ENCODE measurements at places on chromosomes 5 and 9.

- peak; percentile 42 for DNase-seq
Measured at GRCh38 chr5:10756549-10756948, 4.5 kb downstream of the DAP start.

GRCh38 chr5:158741296-158741695 is 358.4 kb downstream of the EBF1 start:
- no peak for DNase-seq

- no peak for DNase-seq
Measured at GRCh38 chr5:94017579-94017978, 276.2 kb upstream of the POU5F2 start.

GRCh38 chr5:66894480-66895240 is 298.5 kb downstream of the MAST4 start:
- no peak for DNase-seq

DNA sequence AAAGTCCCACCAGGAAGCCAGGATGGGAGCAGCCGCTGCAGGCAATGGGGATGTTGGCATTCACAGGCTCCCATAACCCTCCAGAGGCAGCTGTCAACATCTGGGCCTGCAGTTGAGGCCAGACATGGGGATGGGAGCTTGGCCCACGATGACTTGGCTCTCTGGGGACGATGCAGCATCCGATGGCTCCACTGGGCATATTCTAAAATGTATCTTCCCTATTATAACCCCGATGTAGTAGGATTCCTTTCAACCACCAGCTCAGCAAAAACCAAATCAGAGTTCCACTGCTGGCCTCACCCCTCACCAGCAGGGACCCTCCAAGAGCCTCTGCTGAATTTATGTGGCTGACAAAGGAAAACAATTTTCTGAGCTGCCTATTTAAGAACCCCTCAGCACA is 7.1 kb downstream of the SPRY4 start:
- DNase-seq: no peak

DNA sequence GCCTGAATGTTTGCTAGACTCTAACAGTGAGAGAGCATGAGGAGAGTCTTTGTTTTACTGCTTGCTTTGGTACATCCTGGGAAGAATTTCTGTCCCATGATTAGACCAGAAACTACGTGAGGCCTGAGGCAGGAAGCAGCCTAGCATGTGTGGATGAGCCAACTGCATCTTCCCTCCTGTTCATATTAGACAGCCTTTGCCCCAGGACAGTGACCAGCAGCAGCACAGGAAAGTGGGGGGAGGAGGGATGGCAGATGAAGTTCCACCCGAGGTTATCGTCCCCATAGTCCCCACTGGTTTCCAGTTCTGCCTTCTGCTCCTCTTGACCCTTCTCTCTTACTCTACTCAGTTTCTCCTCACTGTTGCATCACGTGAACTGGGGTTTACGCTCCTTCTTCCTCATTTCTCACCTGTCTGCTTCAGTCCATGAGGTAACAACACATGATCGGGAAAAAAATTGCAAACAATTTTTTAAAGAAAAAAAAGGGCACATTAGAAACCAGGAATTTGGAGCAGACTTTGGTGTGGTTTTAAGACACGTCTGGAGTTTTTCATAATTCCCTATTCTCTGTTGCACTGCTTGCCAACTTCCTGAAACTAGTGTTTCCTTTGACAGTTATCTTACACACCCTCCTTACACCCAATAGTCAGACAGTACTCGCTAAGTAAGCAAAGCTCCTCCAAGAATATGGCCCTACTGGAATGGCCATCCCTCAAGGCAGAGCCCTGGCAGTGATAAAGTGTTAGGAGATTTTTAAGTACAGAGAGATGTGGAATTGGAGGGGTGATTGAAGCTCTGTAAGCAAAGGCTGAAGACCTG is 84.1 kb downstream of the SNX18 start:
- DNase-seq: no peak

GRCh38 chr9:79857188-79857587 is 285.4 kb downstream of the TLE4 start:
- DNase-seq: no peak

DNA sequence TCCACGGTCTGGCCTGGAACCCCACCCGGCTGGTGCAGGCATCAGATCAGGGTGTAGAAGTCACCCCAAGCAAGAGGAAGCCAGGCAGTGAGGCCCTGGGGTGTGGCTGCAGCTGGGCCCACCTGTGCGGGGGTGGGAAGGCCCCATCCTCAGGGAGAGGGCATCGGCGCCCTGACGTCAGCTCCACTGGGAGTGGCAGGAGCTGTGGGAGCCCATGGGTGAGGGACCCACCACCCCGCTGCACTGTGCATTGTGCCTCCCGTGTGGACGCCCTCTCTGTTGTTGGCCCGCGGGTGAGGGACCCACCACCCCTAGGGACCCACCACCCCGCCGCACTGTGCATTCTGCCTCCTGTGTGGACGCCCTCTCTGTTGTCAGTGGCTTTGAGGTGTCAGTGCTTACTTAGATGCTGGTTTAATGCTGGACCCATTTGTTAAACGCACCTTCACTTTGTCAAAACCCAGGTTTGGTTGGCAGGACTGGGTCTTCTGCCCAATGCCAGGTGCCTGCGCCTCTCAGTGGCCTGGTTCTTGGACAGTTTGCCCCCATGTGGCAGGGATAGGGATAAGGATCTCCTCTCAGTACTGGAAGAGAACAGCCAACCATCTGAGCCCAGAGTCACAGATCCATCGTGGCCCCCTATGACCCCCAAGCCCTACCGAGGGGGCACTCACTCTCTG is 6.9 kb upstream of the EXOC3 start:
- DNase-seq: no peak

- no peak for DNase-seq
Measured at GRCh38 chr9:684054-684890, 157.2 kb upstream of the DMRT1 start.

DNA sequence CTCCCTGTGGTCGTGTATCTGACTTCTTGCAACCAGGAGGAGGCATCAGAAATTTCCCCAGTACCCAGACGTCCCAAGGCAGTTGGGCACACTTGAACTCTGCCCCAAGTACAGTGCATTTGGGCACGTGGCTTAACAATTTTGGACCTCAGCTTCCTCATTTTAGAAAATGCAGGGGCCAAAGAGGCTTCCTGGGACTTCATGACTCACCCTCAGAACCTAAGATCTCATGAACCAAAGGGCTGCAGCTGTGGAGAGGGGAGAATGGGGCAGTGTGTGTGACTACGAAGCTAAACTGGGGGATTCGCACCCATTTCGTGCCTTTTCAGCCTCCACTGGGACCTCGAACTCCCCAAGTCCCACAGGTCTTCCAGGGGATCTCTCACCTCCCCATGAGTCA is 59.2 kb downstream of the SYK start:
- no peak for DNase-seq

- DNase-seq: peak; percentile 65
Measured at GRCh38 chr5:93995126-93995621, 253.8 kb upstream of the POU5F2 start.

DNA sequence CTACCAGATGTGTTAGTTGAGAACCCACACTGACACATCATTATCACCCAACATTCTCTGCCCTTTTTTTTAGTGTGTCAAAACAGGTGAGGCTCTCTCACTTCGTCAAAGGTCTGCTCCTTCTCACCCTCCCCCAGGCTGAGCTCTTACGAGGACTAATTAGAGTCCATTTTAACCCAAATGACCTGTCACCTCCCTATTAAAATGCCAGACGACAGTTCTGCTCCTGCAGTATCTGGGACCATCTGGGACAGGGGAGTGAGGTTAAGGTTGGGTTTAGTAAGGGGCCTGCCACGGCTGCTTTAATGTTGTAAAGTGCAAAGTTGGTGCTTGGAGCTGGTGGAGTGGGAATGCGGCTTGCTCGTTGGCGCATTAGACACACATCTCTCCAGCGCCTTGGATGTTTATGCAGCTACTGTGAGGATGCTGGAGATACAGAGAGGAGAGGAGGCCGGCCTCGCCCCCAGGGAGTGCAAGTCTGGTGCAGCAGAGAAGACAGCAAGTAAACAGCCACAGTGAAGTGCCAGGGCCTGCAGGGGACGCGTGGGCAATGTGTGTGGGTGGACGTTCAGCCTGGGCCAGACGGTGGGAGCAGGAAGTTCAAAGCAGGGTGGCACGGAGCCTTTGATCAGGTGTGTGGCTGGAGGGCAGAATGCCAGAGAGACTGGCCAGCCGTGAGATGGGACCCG is 96.2 kb downstream of the C9orf50 start:
- DNase-seq: no peak

GRCh38 chr5:1153428-1153827 is 41.6 kb upstream of the SLC12A7 start:
- DNase-seq: no peak

- no peak for DNase-seq
Measured at GRCh38 chr9:117095081-117095480, 319.8 kb downstream of the ASTN2 start.

DNA sequence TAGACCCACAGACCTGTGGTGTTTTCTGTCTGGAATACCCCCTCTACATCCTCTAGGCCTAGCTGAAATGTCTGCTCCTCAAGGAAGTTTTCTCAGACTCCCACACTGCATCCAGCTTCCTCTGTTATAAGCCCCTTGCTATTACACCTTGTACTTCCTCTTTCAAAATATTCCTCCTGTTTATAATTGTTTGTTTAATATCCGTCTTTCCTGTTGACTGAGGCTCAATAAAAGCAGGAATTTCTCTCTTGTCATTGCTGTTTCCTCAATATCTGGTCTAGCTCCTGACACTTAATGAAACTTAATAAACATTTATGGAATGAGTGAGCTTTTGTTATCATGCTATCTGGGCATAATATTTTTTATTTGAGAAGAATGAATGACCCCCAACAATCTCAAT is 34.1 kb upstream of the IQGAP2 start:
- DNase-seq: no peak

GRCh38 chr9:17930071-17930470 is 351.2 kb downstream of the SH3GL2 start:
- no peak for DNase-seq

- DNase-seq: no peak
Measured at GRCh38 chr5:123696921-123697341, 185.0 kb downstream of the CSNK1G3 start.

DNA sequence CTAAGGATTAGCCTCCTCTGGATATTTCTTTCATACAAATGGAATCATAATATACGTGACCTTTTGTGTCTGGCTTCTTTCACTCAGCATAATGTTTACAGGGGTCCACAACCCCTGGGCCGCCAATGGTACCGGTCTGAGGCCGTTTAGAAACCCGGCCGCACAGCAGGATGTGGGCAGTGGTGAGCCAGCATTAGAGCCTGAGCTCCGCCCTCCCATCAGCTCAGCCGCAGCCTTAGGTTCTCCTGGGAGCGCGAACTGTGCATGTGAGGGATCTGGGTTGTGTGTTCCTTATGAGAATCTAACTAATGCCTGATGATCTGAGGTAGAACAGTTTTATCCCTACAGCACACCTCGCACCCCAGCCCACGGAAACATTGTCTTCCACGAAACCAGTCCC is 229.7 kb downstream of the ICE1 start:
- DNase-seq: no peak

All from GM04504 (cell line).